ENCODE measurements at places on chromosomes 3 and 15.

GRCh38 chr3:49422379-49423248 lies at the start of gene AMT:
Gene AMT (minus strand): TSS chr3:49422473. CDS start chr3:49422450, 23 bp downstream.
- DNase-seq = no peak

DNA sequence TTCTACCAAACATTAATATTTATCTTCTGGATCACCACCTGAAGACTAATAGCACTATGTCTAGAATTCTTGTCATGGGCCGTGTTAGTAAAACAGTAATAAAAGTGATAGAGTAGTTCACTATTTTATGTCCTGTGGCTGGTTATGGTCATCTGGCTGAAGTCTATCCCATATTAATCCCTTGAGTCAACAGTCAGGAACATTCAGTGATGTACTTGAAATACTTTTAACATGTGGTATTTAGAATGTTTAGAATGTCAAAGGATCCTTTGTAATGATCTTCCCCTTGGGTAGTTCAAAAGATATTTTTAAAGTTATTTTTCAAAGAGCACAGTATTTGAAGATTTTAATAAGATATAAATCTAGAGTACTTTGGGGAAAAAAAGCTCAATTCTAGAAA lies 117.0 kb downstream of the MBNL1 start:
- DNase-seq = no peak

- DNase-seq = no peak
Measured at GRCh38 chr3:67897351-67898336, 243.2 kb upstream of the SUCLG2 start.

- DNase-seq = no peak
Measured at GRCh38 chr15:43317566-43318184, 12.7 kb downstream of the LCMT2 start.

GRCh38 chr3:16028604-16029003 lies 145.9 kb upstream of the GALNT15 start:
- no peak for DNase-seq

- DNase-seq = no peak
Measured at GRCh38 chr3:65146179-65146578, 458.4 kb upstream of the ADAMTS9 start.

- DNase-seq = no peak
Measured at GRCh38 chr15:42736178-42736792, 643 bp downstream of the CDAN1 start.

DNA sequence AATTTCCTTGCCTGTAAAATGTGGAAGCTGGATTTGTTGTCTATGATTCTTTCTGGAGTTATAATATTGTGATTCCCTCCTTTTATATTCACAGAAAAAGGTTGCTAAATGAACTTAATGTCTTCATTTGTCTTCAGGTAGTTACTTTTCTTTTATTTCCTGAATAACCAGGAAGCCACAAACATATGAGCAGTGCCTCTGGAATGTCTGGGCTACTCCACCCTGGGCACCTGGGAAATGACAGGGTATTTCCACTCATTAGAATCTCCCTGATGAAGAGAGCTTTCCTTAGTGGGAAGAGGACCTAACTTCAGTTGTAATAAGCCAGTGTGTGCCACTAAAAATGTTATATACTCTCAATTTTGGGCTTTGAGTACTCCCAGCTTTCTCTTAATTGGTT lies 3.8 kb upstream of the SLMAP start:
- DNase-seq = no peak

GRCh38 chr3:45179163-45179562 lies 33.0 kb upstream of the CDCP1 start:
- no peak for DNase-seq

- DNase-seq = no peak
Measured at GRCh38 chr15:72147418-72147817, 29.2 kb downstream of the SENP8 start.

DNA sequence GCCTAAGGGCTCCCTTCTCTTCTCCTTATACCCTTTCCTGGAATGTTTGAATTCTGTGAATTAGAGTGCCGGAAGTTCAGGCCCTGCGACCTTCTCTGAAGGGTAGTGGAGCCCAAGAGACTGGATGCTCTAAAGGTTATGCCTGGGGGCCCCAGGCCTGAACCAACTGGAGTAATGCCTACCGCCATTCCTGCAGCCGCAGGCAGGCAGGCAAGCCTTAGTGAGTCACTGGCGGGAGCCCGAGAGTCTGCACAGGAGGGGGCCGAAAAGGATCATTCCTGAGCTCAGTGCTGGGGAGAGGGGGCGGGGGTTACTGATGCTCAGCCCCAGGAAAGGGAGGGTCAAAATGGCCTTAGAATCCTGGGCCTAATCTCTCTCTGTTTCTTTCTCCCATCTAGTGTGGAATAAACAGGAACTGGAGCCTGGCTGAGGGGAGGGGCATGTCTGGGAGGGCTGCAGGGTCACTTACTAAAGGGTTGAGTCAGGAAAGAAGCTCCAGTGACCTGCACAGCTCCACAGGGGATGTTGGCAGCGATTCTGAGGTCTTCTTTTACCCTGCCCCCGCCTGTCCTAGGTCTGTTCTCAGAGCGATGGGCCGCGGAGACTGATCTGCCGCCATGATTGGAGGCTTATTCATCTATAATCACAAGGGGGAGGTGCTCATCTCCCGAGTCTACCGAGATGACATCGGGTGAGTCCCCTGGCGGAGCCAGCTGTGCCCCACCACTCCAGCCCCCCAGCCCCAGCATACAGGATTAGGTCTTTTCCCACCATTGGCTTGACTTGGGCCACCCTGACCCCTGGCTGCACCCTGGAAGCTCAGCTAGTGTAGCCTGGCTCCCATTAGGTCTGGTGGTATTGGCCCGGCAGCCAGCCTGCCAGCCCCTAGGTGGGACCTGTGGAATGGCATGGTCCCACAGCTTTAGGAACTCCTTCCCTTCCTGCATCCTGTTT lies 2.0 kb downstream of the AP2M1 start:
- no peak for DNase-seq

- DNase-seq = no peak
Measured at GRCh38 chr15:89026167-89026566, 62.1 kb upstream of the ABHD2 start.

GRCh38 chr15:70064441-70064840 lies 33.3 kb downstream of the TLE3 start:
- no peak for DNase-seq

DNA sequence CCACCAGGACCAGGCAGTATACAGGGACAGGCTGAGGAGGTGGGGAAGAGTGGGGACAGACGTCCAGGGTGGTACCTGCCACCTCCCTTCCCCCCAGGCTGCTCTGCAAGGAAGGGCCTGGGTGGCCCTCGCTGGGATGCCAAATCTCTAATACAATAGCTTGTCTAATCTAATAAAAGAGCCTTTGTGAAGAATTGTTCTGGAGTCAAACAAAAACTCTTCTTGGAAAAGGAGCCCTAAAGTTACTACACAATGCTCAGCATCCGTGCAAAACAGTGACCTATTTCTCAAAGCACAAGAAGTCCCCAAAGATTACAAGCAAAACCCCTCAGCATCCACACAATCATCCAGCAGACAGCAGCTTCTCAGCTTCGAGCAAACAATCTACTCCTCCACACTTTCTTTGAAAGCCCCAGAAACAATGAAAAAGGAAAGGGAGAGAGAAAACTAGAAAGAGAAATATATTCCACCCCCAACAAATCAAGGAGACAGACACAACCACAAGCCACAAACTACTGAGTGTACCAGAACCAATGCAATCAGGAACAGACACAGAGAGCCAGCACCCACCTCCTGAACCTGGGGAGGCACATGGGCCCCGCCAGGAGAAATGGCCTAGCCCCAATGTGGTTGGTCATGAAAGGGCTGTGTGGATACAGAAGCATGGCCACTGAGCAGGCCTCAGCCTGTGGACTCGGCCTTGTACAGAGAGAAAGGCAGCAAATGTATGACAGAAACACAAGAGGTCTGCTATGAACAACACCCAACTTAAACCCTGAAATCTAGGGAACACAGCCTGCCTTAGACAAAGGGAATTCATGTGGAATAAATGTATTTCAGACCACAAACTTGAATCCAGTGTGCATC lies 177.1 kb upstream of the CHRNA7 start:
- no peak for DNase-seq

GRCh38 chr3:183529717-183530116 lies 25.8 kb downstream of the KLHL6 start:
- DNase-seq = no peak

GRCh38 chr3:133799794-133800585 lies 5.6 kb upstream of the SRPRB start:
- no peak for DNase-seq

- DNase-seq = no peak
Measured at GRCh38 chr3:137035631-137036030, 77.8 kb downstream of the IL20RB start.

DNA sequence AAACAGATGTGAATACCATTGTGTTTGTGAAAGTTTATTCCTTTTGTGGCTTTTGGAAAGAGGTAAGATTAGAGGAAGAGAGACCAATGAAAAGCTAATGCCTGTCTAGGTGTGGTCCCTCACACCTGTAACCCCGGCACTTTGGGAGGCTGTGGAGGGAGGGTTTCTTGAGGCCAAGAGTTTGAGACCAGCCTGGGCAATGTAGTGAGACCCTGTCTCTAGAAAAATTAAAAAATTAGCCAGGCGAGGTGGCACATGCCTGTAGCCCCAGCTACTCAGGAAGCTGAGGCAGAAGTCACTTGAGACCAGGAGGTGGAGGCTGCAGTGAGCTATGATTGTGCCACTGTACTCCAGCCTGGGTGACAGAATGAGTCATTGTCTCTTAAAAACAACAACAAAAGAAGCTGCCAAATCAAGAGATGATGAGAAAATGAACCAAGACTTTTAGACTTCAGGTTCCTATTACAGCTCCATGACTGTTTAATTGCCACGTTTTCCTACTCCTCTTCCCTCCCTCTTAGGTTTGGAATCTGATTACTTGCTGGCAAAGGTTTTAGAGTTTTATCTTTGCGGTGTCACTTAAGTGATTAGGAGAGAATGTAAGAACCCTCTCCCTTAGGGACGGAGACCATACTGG lies 68.7 kb downstream of the CGNL1 start:
- no peak for DNase-seq

DNA sequence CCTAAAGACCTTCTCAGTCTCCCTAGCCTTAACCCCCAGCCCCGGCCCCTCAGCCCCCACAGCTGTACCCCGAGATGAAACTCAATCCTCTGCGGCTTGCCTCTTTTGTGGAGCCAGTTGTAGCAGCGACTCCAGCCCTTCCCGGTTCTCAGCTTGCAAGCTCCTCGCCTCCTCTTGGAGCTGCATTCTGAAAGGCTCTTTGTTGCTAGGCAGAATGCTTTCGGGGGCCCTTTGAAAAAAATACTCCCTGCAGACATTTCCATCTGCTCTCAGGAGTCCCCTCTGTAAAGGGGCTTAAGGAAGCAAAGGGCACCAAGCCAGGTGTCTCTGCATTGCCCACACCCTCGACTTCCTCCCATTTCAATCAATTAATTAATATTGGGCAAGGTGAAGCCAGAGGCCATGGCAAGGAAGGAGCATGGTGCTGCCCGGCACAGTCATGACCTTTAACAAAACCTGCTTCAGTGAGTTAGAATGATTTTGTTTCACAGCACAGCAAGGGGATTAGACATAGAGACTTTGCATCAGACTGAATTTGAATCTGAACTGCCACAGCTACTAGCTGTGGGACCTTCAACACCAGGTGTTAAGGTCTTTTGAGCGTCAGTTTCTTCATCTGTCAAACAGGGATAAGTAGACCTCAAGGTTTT lies 65.5 kb downstream of the SRGAP3 start:
- no peak for DNase-seq

- no peak for DNase-seq
Measured at GRCh38 chr3:132079147-132079546, 44.3 kb upstream of the CPNE4 start.

GRCh38 chr15:38547255-38547997 lies 17.2 kb downstream of the RASGRP1 start:
- DNase-seq = no peak

DNA sequence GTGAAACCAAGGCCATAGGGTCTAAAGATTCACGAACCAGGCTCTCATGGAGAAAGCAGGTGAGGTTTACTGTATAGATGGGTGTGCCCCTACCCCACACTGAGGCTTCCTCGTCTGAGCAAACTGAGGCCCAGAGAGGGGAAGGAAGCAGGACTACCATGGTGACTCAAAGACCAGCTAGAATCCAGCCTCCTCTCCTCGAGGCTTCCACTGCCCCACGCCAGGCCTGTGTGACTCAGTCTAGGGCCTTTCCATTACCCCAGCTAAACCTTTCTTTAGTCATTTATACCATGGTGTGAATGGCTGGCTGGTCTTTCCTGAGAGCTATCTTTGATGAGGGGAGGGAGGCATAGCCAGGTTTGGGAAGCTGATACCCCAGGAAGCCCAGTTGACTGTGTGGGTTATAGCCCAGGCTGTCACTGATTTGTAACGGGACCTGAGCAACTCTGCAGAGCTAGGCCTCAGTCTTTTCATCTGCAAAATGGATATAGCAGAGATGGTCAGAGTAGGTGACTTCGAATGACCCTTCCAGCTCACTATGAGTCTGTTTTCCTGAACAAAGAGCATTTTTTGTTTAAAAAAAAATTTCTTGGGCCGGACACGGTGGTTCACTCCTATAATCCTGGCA lies 3.0 kb upstream of the RHO start:
- DNase-seq = no peak

DNA sequence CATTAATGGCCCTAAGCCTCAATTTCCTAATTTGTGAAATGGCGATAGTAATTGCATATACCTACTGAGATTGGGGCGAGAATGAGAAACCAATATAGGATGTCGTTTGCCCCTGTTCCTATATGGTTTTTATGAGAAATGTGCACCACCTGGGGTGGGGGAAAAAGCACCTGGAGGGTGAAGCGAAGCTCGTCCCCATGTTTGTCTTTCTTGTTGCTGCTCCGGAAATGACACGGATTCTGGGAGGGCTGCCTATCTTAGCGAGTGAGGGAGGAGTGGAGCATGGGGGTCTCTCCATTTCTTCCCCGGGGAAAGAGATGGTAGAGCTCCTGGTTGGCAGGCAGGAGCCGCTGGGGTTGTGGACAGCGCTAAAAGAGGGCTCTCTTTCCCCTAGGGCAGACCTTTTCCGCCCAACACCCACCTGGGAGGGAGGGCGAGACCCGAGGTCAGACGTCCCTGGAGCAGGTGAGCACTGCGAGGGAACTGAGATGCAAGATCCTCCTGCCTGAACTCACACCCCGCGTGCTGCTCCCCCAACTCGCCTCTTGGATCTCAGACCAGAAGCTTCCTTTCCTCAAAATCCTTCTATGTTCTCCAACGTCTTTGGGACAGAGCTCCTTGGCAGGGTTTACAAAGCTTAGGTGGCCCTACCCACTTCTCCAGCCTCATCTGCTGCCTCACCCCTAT lies 5.6 kb upstream of the BAHD1 start:
- DNase-seq = no peak

DNA sequence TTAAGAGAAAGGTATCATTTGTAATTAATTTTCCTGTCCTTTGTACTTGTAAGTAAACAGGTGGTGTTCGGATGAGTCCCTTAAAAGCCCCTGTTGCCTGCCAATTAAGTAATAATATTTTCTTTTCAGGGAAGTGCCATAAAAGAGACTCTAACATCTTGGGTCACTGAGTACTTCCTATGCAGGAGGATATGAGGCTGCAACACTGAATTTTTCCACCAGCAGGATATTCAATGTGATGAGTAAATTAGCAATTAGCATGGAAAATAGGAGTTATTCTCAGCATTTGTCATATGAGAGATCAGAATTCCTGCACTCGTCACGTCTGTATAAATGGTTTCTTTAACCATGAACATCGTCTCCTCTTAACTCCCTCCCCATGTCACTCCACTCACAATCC lies 45.4 kb downstream of the WWTR1 start:
- no peak for DNase-seq
